ENCODE measurements at places on chromosomes 4 and X.
A peak's percentile ranks its signal among the peaks of the same experiment; 100 is the strongest.

DNA sequence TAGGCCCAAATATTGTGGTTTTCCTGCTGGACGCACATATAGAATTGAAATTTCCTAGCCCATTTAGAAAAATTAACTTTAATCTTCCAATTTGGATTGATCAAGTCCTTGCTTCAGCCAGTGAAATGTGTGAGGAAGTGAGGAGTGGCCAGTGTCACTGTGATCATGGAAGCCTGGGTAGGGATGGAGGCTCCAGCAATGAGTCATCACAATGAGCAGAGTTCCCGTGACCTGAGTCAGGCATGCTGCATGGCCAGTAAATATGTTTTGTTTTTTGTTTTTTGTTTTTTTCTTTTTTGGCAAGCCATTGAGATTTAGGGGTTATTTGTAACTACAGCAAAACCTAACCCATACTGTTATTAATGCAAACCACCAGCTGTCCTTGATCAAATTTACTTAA lies 52.1 kb downstream of the IDS start:
- peak; percentile 32 for DNase-seq

DNA sequence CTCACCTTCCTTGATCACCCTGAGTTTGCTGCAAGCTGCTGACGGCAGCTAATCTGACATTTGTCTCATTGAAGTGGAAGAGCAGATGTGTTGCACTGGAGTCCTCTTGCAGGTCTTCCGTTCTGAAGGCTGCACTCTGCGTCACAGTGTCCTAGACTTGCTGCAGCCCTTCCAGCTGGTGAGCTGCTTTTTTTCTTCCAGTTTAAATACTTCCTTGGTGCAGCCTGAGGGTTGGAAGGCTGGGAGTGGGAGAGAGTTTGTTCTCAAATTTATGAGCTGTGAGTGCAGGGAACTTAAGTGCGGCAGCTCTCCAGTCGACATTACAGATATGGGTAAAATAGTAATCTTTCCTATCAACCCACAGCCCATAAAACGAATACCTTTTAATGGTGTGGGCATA lies 303.6 kb upstream of the FAT1 start:
- no peak for DNase-seq

DNA sequence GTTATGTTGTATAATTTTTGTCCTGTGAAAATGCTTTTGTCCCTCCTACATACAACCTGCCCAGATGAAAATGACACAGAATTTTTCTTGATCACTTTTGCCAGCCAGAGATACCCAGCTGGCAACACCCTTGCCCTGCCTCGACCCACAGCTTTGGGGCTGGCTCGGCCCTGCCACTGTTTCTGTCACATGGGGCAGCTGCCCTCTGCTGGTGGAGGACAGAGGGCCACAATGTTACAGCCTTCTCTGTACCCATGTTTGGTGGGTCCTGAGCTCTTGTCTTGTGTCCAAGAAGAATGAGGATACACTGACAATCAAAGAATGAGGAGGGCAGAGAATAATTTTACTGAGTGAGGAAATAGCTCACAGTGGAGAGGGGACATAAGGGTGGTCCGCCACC lies 31.1 kb downstream of the BMP15 start:
- DNase-seq = no peak

DNA sequence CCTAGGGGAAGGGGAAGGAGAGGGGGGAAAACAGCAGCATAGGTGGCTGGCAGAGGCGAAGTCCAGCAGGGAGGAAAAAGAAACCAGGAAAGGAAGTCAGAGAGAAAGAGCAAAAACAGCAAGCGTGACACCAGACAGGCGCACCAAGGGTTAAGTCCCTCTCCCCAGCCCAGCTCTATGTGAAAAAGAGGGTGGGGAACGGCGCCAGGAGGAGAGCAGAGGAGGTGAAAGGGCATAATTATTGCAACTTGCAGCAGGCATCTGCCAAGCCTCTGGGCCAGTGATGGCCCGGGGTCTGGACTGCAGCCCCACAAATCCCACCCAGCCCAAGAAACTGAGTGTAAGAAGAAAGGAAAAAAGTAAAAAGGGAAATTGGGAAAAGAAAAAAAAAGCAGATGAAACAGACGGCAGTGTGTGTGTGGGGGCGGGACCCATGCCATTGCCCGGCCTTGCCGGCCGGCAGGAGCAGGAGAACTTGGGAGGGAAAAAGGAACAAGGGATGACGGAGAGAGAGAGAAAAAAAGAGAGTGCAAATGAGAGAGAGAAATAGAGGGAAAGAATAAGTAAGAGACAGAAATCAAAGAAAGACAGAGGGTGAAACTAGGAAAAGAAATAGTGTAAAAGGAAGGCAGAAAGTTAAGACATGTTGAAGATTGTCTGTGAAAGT lies 14.1 kb upstream of the RHOXF2 start:
- peak; percentile 57 for DNase-seq

DNA sequence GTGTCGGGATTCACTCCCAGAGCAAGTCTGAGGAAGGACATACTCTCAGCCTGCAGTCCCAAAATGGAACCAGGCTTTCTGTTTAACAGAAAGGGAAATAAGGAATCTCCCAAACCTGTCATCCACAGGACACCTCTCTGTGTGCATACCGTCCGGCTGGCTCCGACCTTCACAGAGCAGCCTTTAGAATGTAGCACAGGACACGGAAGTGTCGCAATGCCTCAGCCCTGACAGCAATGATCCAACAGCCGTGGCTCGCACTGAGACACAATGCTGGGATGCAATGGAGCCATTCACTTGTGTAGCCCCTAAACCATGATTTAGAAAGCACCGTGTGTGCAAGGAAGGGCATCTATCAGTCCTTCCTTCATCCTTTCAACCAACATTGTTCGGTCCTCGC lies 15.5 kb upstream of the HELT start:
- no peak for DNase-seq

DNA sequence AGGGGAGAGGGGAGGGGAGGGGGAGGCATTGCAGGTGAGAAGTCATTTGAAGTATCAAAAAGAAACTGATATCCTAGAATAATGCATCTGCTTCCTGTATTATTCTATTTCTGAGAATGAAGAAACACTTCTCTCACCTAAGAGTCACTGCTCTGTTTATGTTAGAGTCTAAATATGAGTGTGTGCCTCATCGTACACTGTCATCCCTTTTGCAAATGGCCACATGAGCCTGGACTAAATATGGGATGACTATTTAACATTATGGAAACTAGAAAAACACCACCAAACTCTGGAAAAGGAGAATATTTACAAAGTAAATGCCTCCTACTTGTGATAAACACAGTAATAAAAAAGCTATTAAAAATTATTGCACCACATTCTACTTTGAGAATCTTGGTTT lies 146.4 kb upstream of the NOCT start:
- DNase-seq = no peak

DNA sequence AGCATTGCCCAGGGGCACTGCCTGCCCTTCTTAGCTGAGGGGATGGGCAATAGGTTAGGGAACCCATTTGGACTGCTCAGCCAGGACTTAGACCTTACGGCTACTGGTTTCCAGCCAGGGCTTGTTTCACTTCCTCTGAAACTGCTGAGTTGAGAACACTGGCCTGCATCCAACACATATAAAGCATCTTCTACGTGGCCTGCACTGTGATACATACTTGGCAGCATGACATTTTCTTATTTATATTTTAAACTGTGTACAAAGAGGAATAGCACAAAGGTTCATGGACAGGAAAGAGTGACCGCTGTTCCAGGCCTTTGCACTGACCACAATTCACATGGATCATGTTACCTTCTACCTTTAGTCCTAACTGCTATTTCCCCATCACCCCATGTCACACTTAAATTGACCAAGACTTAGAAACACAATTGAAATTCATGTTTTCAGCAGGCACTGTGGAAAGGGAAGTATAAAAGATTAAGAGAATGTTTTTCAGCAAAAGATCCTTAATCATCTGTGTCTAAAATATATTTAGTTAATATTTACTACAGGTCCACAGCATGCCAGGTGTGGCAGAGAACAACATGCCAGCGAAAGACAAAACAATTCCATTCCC lies 43.7 kb downstream of the NLGN4X start:
- no peak for DNase-seq

- DNase-seq = no peak
Observed at GRCh38 chr4:14267373-14268060, 640.0 kb upstream of the BOD1L1 start.

DNA sequence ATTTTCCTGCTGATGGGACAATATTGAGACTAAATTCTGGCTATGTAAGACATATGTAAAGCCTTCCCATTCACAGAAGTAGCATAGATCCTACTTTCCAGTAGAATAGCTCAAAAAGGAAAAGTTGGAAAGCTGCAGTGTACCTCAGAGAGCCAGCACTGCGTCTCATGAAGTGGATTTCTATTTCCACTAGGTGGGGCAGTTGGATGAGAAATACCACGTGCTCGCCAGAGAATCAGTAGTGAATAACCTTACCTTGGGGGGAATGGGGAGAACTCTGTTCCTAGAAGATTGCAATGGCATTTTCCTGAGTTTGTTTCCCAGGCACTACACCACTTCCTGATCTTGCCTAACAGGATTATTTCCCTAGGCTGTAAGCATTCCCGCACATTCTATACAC lies 907.1 kb downstream of the FSTL5 start:
- DNase-seq = no peak

DNA sequence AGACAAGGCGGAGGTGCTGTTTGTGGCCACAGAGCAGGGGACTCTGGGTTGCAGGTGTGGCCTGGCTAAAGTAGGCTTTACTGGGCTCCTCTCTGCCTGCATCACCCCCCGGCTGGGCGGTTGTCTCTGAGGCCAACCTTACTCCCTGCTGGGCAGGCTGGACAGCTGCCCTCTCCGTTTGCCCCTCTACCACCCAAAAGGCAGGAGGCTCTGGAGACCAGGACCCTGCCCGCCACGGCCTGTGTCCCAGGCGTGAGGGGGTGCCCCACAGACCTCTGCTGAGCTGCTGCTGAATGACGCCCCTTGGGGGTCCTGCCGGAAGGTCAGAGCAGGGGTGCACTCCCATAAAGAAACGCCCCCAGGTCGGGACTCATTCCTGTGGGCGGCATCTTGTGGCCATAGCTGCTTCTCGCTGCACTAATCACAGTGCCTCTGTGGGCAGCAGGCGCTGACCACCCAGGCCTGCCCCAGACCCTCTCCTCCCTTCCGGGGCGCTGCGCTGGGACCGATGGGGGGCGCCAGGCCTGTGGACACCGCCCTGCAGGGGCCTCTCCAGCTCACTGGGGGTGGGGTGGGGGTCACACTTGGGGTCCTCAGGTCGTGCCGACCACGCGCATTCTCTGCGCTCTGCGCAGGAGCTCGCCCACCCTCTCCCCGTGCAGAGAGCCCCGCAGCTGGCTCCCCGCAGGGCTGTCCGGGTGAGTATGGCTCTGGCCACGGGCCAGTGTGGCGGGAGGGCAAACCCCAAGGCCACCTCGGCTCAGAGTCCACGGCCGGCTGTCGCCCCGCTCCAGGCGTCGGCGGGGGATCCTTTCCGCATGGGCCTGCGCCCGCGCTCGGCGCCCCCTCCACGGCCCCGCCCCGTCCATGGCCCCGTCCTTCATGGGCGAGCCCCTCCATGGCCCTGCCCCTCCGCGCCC lies 920 bp downstream of the HTT-AS start:
- DNase-seq = peak; percentile 41

GRCh38 chr4:105837037-105837436 lies 58.2 kb upstream of the NPNT start:
- no peak for DNase-seq

DNA sequence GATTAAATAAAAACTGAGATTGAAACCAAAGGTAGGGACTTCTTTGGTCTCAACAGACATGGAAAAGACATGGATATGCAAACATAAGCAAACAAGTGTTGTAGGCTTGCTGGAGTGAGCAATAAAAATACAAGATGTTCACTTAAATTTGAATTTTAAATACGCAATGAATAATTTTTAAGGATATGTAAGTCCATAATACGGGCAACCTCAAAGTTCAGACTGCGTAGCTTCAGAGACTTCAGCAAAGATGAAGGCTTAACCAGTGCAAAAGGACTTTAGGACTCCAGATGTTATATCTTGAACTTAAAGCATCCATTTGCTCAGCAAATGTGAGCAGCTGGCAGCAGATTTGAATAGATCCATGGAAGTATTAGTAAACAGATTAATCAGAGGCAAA lies 549.3 kb downstream of the ARAP2 start:
- no peak for DNase-seq

- DNase-seq = no peak
Observed at GRCh38 chr4:47535567-47536147, 50.6 kb downstream of the ATP10D start.

GRCh38 chr4:11503166-11503565 lies 74.5 kb upstream of the HS3ST1 start:
- DNase-seq = no peak

DNA sequence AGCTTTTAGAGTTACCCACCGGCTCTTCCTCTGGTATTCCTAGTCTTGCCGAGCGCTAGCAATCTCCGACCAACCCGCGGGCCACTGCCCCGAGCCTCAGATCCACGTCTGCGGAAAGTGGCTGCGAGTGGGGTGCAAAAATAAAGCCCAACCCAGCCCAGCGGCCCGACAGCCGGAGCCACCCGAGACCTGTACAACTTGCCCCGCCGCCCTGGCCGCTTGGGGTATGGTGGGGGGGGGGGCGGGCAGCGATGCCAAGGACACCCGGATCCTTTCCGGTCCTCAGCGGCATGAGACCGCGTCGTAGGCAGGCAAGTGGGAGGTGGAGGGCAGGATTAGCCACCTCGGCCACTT lies 1.6 kb downstream of the SLITRK4 start:
- DNase-seq = no peak

GRCh38 chr4:2996415-2996814 lies 33.0 kb downstream of the GRK4 start:
- no peak for DNase-seq

- DNase-seq = no peak
Observed at GRCh38 chr4:11813951-11814446, 385.3 kb upstream of the HS3ST1 start.

GRCh38 chr4:166501941-166502382 lies 628.9 kb downstream of the TLL1 start:
- peak; percentile 78 for DNase-seq

DNA sequence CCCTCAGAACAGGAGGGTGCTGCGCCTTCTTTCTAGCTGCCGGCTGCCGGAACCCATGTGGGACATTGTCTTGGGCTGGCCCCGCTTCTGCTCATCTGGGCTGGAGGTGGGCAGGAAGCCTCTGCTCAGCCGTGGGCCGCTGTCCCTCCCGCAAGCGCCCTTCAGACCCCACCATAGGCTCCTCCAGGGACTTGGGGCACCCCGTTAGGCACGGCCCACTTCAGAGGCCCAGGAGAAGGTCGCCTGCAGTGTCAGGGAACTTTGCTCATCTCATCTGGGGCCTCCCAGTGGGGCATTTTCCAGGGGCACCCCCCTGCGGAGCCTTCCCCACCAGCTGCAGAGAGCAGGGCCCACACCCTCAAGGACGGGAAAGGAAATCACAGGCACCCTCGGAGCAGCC lies 32.9 kb downstream of the DOK7 start:
- DNase-seq = no peak

- DNase-seq = no peak
Observed at GRCh38 chr4:11404431-11404830, 24.3 kb downstream of the HS3ST1 start.

GRCh38 chrX:10195425-10195824 lies 38.6 kb downstream of the CLCN4 start:
- no peak for DNase-seq

All from ELF-1 (cell line).